ENCODE measurements at places on chromosomes 3 and 15.

- DNase-seq: no peak
Observed at GRCh38 chr15:48102167-48102566, 18.6 kb upstream of the SLC24A5 start.

GRCh38 chr15:68537097-68537496, 41.7 kb upstream of the CORO2B start:
- DNase-seq: no peak

GRCh38 chr3:35640190-35641165, 1.2 kb downstream of the ARPP21 start:
- DNase-seq: no peak

DNA sequence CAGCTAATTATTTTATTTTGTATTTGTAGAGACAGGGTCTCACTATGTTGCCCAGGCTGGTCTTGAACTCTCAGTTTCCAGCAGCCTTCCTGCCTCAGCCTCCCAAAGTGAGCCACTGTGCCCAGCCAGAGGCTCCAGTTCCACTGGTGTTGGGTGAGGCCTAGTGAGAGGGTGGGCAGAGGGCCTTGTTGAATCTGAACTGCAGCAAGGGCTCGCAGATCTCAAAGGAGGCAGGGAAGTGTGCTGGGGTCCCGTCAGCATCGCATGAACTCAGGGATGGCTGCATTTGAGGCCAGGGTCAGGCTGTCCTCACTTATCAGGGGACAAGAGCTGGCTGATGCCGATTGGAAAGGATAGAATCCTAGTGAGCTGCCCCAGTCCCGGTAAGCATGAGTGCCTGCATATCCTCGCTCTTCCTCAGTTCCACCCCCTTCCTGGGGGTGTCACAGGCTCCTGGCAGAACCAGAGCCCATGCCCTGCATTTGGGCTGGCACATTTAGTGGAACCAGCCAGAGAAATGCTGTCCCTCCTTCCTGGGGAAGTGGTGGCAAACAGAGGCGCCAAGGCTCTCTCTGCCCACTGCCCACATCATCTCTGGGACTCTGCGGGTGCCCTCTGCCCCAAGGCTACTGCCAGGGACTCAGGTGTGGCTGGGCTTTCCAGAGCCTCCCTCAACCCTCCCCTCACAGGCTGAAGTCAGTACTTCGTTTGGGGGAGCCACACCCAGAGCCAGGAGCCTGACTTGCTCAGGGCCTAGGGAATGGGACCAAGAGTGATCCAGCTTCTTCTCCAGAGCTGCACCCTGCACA, 24.1 kb downstream of the ALS2CL start:
- no peak for DNase-seq

DNA sequence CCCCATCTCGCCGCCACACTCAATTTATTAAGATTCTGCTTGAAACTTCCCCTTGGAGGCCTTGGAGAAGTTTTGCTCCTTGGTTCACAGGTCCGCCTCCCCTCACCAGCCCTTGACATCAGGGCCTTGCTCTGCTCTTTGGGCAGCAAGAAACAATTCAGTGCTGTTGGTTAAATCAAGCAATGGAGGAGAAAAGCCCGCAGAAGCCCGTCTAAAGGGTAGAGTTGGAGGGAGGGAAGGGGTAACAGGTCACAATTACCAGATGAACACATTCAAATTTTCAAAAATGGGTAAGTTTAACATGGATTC, 429 bp downstream of the PARP9 start:
- no peak for DNase-seq

DNA sequence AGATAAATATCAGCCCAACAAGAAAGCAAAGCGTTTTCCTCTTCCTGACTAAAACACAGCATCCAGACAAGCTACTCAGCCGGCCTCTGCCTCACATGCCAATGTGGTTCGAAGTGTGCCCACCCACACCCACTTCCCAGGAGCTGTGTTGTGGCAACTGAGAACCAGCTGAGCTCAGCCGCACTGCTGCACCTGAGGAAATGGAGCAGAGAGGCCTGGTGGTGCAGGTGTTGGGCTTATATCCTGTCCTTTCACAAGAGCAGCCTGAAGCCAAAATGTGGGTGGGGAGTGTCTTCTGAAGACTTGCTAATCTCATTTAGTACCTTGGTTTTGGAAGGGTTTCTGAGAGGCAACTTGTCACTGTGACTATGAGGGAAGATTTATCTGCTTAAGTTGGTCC, 23.0 kb upstream of the RETNLB start:
- DNase-seq: no peak

- DNase-seq: no peak
Observed at GRCh38 chr3:183435661-183436060, 7.2 kb upstream of the MCF2L2 start.

GRCh38 chr15:89809093-89809786, 5.4 kb downstream of the ANPEP start:
- DNase-seq: no peak

GRCh38 chr3:4838621-4839022, 140.6 kb upstream of the BHLHE40 start:
- no peak for DNase-seq

- no peak for DNase-seq
Observed at GRCh38 chr3:153956613-153957012, 164.6 kb upstream of the ARHGEF26 start.

DNA sequence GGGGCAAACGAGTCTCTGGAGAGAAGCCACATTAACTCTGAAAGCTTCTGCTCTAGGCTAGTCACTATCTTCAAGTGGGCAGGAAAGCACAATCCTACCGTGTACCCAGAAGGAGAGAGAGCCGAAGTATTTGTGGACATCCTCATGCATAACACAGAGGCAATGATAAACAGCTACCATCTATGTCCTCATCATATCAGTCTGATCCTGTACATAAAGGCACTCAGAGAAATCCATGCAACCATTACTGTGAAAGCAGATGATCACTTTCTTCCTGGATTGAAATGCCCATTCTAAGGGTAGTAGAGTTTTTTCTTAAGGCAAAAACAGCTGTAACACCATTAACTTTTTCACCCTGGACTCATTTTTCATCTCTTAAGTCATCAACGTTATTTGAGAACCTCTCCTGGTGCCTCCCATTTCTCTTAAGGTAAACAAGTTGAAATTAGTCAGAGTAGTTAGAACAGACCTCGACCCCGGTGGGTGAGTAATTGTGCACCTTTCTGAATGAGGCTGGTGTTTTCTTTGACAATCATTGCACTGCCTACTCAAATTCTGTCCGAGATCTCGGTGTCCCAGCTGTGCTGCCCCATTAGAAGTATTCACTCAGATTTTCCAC, 327.4 kb downstream of the SHQ1 start:
- DNase-seq: peak; percentile 30

DNA sequence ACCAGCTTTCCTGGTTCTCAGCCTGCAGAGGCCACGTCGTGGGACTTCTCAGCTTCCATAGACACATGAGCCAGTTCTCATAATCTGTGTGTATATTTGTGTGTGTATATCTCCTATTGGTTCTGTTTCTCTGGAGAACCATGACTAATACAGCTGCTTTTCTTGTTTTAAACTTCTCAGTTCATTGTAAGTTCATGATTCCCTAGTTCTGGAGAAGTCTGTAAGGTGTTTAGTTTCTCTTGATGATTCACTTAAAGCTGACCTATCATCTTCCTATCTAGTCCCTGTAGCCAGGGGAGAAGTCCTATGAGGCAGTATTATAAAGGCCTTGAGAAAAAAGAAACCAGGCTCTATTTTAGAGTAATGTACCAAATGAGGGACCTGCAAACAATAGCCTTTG, 147.7 kb downstream of the RYR3 start:
- DNase-seq: no peak

DNA sequence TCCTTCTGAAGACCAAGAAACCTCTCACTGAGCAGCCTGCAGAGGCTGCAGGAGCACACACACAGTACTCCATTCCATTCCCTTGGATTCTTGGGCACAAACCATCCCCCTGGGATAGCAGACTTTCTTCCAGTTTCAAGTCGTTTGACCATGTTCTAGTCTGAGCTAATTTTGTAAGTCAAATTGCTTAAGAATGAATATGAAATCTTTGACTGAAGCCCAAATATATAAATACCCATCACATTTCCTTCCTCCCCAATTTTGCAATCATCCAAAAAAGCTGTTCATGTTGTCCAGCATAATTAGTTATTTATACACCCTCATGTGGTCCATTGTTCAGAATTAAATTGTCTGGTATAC, 231.2 kb upstream of the TPRG1 start:
- no peak for DNase-seq

DNA sequence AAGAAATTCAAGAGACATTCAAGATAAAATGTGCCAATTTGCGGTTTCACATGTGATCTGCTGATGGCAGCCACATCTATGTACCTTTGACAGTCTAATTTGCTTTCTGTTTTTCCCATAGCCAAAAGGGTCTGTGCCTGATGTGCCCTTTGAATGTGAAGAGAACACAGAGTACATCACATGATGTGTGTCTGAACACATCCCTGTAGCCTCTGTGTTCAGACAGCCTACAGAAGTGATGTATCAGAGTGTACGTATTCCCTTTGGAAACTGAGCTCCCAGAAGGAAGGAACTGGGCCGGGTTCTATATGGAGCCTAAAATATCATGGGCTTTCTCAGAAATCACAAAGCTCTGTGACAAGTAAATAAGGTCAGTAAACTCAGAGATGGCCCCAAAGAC, 52.4 kb downstream of the BOC start:
- no peak for DNase-seq

GRCh38 chr3:30124435-30125370, 481.7 kb upstream of the TGFBR2 start:
- DNase-seq: peak; percentile 25

DNA sequence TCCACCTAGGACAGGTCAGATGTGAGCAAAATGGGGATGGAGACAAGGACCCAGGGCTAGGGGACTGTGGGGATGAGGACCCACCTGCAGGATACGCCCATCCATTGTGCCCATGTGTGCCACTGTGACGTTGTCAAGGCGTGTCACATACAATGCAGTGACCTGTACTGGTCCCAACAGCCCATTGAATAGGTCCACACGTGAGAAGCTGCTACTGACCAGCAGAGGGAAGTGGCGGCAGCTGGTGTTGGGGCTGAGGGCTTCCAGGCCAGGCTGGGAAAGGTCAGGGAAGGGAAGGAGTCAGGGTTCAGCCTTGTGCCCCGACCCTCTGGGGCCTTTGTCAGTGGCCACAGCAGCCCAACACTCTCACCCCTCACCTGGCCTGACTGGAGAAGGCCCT, 4.7 kb downstream of the MST1R start:
- DNase-seq: no peak

DNA sequence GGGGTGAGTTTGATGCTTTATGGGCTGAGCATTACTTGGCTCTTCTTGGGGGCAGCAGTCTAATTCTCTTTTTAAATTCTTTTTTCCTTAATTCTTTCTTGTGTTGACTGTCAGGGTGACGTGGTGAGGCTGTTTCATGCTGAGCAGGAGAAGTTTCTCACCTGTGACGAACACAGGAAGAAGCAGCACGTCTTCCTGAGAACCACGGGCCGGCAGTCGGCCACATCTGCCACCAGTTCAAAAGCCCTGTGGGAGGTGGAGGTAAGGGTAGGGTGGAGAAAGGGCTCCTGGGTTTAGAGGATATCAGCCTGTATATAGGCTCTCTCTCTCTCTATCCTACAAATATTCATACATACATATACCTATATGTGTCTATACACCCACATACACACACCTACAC, 152.3 kb downstream of the ITPR1 start:
- no peak for DNase-seq

DNA sequence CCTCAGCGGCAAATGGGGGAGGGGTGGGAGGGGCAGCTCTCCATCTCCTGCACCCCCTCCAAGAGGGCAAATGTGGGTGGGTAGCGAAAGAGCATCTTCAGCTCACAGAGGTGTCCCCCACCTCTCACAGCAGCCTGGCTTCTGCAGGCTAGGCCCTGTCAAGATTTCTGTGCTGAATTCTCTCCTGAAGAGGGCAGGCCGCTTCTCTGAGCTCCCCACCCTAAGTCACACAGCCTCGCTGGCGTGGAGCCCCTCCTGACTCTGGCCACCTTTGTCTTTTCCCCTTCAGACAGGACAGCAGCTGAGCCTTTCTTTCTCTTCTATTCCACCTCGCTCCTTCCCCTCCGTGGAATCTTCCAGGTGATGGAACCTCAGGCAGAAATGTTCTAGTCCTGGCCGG, 26.3 kb upstream of the ADAMTS7 start:
- no peak for DNase-seq

DNA sequence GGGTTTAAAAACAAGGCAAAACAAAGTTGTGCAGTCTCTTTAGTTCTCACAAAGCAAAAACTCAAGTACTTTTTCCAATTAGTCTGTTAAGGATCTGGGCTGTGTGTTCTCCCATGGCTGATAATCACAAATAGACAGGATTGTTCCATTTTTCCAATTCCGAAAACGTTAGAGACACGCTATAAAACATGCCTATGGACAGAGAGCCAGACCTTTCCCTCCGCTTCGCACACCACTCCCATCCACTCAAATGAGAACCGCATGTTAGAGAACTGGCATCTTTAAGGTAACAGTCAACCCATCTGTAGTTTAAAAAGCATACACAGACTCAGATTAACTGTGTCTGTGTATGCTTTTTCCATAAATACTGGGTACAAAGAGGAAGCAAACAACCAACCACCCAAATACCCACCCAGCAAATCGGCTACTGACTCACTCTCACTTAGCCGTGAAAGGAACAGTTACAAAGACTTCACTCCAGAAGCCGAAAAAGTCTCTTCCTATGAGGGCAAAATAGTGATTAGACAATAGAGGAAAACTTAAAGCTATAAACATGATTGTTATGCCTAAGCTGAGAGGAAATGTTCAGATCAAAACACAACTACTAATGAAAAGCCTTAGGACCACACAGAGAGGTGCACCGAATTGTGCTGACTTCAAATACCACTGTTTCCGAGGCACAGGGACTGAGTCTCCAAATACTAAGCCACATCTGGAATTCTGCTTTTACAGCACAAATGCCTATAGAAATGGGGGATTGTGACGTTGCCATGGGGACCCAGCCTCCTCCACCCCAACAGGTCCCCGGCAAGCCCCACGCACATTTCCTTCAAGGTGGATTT, 36.1 kb downstream of the IL17RD start:
- DNase-seq: no peak

DNA sequence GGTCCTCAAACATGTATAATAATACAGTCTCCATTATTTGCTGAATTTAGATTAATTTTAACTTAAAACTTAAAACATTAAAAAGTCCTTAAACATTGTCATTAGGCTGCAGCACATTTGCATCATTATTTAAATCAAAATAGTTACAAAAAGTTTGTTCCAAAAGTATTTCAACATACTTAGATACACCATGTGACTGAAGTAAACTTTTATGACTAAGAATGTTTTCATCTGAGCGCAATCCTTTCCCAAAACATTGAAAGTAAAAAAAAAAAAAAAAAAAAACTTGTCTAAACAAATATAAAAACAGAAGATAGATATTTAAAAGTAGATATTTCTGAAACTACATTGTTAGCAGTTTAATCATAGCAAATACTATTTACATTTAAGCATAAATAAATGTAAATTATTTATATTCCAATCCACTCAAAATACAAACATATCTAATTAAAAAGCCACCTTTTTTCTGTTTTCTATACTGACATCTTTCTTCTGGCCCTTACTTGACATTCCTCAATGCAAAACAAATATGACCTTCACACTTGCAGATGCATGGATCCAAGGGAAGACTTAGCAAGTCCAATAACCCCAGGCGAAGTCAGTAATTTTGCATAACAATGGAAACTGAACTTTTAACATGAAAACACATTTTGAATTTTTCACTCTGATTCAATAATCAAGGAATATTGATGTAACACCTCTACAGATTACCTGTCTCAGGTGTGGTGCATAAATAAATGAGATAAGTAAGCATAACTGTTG, 10.3 kb downstream of the FAM227B start:
- DNase-seq: no peak

- DNase-seq: no peak
Observed at GRCh38 chr15:41936155-41936554, 36.2 kb downstream of the EHD4 start.
